ENCODE measurements at places on chromosomes 5 and 9.

DNA sequence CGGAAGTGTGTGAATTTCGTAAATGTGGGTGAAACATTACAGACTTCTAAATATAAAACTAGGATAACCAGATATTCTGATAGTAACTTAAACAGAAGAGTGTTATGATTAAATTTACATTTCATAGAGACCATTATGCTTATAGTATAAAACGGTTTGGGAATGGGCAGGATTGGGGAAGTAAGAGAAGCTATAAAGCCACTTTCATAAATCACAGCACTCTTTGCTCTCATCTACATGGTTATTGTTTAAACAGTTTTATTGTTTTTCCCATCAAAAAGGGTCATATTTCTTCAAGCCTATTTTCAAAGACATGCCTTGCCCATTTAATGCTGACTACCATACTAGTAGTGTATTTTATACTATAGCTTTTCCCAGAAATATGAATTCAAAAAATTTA is 9.2 kb downstream of the ZFR start:
- no peak for DNase-seq

DNA sequence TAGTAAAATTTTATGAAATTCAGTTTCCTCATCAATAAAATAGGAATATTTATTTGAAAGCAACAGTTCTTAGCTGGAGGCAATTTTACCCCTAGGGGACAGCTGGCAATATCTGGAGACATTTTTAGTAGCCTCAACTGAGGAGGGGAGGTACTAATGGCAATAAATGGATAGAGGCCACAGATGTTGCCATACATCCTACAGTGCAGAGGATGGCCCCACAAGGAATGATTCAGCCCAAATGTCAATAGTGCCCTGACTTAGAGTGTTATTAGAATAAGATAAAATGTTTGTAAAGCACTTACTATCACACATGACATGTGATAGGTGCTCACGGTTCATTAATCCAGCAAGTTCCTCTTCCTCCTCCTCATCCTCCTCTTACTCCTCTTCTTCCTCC is 293.6 kb downstream of the KCTD16 start:
- DNase-seq: no peak

- no peak for DNase-seq
Measured at GRCh38 chr9:122118343-122119165, 25.4 kb upstream of the TTLL11 start.

DNA sequence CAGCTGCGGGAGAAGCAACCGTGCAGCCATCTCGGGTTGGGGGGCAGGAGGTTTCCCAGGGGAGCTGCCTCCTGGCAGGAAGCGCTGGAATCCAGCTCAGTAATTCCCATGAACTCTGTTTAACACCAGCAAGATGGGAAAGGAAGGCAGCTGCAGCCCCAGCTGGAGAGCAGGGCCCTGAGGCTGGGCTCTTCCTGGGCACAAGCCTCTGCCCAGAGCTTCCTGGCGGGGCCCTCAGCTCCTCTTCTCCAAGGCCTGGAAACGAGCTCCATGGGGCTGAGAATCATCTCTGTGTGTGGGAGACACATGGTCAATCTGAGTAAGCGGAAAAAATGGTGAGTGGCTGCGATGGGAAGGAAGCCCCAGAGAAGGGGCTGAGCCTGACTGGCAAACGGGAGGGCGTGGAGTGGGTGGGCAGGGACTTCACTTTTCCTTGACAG is 6.3 kb downstream of the MRPL36 start:
- no peak for DNase-seq

GRCh38 chr9:85898332-85898731 is 42.6 kb upstream of the NAA35 start:
- DNase-seq: no peak

GRCh38 chr5:111585291-111585690 is 73.0 kb upstream of the STARD4 start:
- no peak for DNase-seq

DNA sequence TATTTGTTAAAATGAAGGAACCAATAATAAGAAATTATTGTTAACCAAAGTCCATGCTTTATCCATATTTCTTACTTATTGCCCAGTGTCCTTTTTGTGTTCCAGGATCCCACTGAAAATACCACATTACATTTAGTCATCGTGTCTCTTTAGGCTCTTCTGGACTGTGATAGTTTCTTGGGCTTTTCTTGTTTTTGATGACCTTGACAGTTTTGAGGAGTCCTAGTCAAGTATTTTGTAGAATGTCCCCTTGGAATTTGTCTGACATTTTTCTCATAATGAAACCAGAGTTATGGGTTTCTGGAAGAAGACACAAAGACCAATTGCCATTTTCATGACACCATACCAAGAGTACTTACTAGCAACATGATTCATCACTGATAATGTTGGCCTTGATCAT is 13.6 kb upstream of the COMMD10 start:
- no peak for DNase-seq

- no peak for DNase-seq
Measured at GRCh38 chr9:114894206-114894605, 36.2 kb downstream of the TNFSF8 start.

DNA sequence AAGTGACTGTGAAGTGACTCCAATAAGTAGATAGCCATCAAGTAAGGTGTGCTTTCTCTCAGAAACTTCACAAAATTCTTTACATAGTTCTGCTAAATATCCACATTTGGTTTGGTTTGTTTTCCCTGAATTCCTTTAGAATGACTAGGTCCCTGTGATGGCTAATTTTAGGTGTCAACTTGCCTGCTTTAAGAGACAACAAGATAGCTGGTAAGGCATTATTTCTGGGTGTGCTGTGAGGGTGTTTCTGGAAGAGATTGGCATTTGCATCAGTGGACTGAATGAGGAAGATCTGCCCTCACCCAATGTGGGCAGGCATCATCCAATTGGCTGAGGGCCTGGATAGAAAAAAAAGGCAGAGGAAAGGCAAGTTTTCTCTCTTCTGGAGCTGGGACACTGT is 8.3 kb upstream of the PTBP3 start:
- no peak for DNase-seq

- no peak for DNase-seq
Measured at GRCh38 chr9:27645161-27645840, 72.0 kb upstream of the C9orf72 start.

DNA sequence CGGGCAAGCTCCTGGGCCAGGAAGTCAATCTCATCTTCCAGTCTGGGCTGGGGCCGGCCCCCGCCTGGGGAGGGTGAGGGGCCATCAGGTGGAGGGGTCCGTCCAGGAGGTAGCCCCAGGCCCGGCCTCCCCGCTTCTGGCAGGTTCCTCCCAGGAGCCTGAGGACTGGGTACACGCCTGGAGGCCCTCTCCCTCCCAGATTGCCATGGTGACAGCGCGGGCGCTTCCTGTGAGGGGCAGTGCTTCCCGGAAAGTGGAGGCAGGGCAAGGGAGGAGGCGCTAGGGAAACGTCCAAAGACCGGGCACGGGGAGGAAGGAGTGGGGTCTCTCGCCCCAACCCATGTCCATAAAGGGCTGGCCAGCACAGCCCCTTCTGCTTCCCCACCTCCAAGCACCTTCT is 4.9 kb downstream of the NPDC1 start:
- no peak for DNase-seq

GRCh38 chr5:157100140-157100679 is 8.6 kb downstream of the HAVCR2 start:
- no peak for DNase-seq

GRCh38 chr9:16505199-16505598 is 365.3 kb downstream of the BNC2 start:
- no peak for DNase-seq

DNA sequence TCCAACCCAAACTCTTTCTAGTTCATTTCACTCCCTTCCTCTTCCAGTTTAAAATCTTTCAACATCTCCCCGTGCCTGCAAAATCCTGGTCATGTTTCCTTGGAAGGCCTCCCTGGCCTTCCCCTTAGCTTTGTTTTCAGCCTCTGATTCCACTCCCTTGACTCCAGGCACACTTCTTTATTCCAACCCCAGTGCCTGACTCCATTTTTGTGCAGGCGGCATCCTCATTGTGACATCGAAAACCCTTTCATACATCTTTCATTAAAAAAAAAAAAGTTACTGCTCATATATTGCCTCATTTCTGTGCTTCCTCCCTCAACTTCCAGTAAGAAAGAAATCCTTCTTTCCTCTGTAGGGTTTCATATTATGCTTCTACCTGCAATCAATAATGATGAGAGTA is 7.1 kb upstream of the TNFSF8 start:
- no peak for DNase-seq

- DNase-seq: no peak
Measured at GRCh38 chr5:54159893-54160195, 150.5 kb downstream of the ARL15 start.

- DNase-seq: no peak
Measured at GRCh38 chr5:124742983-124743601, 3.3 kb downstream of the ZNF608 start.

- peak; percentile 13 for DNase-seq
Measured at GRCh38 chr9:78121488-78121887, 89.9 kb upstream of the GNAQ start.

GRCh38 chr9:124392871-124393460 is 22.3 kb downstream of the PSMB7 start:
- DNase-seq: no peak

DNA sequence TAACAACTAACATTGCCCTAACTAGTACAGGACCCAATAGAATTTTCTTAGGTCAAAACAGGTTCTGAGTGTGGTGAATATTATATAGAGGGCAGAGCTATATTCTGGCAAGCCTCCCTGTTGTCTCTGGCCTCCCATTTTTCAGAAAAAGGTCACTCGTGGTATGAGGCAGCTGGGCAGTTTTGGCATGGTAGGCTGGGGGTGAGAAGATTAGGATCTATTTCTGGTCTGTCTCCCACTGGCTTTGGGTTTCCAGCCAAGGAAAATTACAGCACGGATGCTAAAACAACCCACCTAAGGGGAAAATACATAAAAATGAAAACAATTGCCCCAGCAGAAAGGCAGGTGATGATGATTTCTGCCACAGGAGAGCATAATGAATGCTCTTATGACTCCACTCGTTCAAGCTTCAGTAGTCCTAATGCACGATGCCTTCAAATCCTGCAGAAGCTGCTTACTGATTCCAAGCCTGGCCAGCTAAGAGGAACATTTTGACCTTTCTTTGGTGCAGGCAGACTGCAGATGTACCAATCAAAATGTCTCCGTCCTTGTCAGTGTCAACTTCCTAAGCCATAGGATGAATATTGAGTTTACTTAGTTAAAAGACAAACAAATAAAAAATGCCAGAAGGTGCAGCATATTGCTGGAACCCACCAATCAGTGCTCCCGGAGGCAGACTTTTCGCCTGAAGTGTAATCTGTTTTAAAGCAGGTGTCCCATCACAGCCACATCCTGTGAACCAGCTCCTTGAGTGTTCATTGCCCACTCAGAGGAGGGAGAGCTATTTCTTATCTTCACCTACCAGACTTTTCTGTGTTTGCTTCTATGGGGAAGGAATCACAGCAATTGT is 435.4 kb downstream of the ZSWIM6 start:
- DNase-seq: no peak

DNA sequence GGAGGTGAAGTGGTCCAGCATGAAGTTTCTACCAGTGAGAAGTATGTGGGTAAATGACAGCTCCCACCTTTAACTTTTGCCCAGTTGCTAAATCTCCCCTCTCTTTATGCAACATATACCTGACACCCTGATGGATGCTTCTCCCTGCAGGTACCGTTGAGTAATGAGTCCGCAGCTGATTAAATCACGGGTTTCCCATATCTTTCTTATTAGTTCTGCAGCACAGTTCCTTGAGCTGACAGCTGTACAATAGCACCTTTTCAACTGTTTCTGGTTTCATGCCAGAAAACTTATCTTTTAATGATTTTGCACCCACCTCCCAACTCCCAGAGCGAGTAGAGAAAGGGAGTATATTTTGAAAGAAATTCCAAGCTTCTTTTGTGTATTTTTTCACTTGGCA is 161.0 kb upstream of the TUT7 start:
- DNase-seq: no peak

GRCh38 chr9:129899620-129900019 is 64.4 kb downstream of the USP20 start:
- no peak for DNase-seq

GRCh38 chr5:87137283-87137682 is 130.4 kb upstream of the RASA1 start:
- no peak for DNase-seq

DNA sequence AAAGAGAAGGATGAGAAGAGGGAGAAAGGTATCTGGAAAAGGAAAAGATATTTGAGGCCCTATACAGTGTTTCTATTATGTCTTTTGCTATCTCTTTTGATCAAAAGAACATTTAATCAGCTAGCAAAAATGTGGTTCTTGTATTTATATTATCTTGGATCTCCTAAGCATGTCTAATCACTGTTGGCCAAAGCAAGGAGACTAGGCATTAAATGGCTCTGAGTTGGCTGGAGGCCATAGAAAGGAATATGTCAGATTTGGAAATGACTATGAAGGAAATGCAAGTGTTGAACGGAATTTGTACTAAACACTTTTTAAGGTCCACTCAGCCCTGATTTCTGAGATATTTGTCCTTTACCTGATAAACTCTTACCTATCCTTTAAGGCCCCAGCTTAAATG is 22.4 kb upstream of the THG1L start:
- DNase-seq: no peak

DNA sequence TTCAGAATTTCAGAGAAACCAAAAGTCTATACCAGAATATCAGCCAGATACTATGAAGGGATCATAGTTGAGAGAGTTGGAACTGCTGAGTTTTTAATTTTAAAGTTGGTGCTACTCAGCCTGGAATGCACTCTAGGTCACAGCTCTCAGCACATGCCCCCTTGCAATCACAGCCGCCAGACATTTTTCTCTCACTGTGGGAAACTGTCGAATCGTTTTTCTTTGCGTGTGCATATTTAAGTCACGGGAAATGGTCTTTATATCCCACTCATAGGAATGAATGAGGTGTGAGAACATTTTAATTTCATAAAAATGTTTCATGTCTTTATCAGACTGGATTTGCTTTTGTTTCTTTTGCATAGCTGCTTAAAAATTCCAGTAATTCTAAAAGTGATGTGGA is 12.2 kb upstream of the SPDL1 start:
- no peak for DNase-seq

- DNase-seq: no peak
Measured at GRCh38 chr5:144191998-144192397, 21.3 kb downstream of the KCTD16 start.

DNA sequence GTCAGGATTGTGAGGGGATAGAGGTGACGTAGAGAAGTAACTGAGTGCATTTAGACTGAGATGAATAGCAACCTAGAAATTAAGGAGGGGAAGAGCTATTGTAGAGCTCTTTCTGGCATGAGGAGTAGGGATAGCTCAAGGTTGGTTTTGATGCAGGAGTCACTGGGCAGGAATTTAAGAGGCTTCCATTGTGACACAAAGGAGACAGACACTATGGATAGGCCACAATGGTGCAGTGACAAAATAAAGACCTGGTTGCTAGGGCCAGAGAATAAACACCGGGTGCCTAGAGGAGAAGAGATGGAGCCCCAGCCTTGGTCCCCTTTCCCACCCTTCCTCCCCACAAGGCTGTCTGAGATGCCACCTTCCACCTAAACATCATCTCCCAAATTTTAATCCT is at the start of gene SPZ1:
TSS of gene SPZ1 (plus strand) at position 301 of the 400 bp plus-strand sequence. CDS start 214 bp downstream, outside the sequence.
- no peak for DNase-seq

DNA sequence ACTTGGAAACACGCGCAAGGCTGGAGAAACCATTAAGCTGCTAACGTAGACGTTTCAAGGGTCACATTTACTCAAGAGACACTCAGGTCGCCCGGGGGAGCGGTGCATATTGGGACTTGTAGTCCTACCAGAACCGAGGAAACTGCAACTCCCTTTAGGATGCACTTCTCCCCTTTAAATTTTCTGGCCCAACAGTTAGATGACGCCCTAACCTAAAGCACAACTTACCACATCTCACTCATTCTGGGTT is 384 bp upstream of the DMXL1 start:
- no peak for DNase-seq

GRCh38 chr5:28580616-28581015 is 1542.2 kb upstream of the CDH9 start:
- DNase-seq: no peak

GRCh38 chr5:155049569-155050383 is 36.2 kb downstream of the KIF4B start:
- DNase-seq: no peak
